CD4-positive, alpha-beta T cell treated with Interleukin-4 for 4 hours (primary cell): ENCODE measurements at places on chromosomes 3 and 15.

DNA sequence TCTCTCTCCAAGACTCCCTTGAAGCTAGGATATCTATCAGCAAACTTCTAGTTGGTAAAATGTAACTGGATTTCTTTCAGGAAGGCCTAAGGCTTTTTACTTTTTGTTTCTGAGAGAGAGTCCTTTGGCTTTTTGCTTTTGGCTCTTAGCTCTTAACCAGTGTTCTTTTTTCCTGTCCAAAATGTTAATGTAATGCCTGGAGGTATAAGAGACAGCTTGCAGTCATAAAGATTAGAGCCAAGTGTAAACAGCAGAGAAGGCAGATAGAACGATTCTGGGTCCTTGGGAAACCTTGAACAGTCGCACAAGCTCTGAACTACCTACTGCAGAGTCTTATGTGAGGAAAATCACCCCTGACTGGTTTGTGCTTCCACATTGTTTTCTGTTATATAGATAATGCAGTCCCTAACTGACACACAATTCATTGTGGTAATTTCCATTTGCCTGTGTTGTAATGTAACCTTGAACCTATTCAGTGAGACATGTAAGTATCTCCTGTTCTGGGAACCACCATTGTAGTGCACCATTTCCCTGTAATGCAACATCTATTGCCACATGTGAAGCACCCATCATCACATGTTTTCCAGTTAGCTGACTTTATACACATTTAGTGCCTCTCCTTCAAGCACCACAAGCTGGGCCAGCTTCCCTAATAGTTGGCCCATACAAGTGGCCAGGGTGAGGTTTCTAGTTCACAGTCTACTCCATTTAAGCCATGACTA lies 1311.9 kb downstream of the ROBO1 start:
- DNase-seq = no peak

DNA sequence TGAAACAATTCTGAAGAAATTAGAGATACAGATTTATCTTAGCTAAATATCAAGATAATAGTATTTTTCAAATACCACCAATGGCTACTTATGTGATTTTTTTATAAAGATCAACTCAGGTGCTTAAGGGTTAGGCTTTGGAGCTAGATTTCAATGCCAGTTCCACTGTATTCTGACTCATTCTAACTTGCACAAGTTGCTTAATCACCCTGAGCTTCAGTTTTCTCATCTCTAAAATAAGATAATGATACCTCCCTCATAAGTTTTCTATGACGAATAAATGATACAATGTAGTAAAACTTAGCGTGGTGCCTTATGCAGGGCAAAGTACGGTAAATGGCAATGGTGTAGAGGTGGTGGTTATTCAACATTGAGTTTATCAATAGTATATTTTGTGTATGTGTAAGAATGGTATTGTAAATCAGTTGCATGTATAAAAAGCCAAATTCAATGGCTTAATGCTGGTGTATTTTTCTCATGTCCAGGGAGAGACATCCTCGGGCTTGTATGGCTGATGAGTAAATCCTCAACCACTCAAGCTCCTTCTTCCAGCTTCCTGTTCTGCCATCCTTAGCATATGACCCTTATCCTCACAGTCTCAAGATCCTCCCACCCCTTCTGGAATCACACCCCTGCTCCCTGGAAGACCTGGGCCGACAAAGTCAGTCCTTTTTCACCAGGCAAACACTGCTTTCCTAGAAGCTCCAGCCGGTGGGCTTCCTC lies 505.9 kb upstream of the CFAP20DC start:
- no peak for DNase-seq

DNA sequence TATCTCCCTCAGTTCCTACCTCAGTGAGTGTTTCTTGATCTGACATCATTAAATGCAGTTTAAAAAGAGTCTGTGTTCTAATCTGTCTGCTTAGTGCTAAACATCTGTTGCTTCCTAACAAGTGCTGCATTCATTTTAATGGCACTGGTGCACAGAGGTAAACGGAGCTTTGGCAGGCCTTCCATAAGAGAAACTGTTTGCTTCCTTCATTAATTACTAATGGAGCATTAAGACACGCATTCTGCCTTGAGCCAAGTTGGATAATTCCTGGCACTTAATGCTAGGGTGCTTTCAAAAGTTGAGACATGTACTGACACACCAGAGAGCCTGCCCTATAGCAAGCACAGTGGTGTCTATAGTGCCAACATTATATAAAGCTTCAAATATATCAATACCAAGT lies 34.7 kb downstream of the SCG5 start:
- no peak for DNase-seq

DNA sequence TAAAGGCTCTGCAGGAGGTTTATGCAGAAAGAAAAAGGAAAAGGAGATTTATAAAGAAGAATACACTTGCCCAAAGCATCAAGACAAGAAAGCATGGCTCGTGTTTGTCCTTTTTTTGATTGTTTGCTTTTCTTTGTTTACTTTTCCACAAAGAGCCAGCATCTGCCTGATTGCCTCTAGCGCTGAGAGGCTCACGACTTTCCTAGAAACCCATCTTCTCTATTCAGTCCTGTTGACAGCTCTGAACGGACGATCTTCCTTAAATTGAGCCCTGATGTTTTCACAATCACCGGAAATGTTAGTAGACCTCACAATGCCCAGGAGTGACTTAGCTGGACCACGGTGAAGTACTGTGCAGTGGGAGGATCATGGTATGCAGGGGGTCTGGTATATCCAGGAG lies 12.4 kb downstream of the GP5 start:
- no peak for DNase-seq

DNA sequence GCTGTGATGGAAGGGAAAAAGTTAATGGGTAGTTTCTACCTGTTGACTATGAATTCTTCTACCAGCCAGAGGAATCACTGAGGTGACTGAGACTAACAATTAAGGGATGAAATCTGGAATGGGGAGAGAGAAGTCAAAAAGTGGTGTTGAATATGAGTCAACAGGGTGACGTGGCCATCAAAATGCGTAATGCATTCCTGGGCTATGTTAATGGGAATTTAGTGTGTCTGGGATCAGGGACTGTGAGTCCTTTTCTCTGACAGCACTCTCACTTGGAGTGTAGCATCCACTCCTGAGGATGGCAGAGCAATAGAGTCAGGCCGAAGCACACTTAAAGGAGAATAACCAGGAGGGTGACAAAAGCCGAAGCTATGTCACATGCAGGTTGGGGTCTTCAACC lies 60.4 kb downstream of the MESD start:
- DNase-seq = no peak

DNA sequence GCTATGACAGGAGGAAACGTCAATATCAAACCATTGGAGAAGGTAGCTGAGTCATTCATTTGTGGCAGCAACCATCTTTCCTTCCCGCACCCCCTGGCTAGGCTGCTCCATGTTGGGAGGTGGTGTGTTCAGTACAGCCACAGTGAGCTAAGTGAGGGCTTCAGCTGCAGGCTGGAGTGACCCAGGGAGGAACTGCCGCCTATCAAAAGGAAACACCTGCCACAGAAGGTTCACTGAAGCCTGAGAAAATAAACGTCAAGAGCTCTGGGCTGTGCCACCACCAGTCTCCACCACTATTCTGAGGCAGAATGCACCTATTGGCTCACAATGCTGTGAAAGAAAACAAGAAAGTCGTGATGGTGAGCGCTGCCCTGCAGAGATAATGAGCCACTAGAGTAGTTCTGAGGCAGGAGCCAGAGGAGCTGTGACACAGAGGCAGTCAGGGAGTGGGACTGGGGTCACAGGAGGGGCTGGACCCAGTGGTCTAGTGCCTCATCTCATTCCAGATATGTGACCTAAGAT lies 34.8 kb upstream of the CD47 start:
- DNase-seq = peak; percentile 77

DNA sequence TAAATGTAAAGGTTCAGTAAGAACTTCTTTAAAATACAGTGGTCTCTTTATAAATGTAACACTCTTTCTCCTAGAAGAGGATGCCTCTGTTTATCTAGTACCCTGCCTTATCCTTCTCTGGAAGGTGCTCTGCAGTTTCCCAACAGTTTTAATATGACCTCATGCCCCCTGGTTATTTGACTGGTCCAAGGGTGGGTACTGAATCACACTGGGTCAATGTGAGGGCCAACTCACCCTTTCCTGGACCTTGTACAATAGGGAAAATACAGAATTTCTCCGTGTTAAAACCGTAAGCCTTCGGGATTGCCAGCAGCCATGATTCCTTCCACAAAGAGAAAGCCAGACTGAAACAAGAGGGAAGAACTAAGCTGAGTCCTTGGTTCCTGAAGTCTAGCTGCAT lies 9.2 kb downstream of the DCBLD2 start:
- no peak for DNase-seq

DNA sequence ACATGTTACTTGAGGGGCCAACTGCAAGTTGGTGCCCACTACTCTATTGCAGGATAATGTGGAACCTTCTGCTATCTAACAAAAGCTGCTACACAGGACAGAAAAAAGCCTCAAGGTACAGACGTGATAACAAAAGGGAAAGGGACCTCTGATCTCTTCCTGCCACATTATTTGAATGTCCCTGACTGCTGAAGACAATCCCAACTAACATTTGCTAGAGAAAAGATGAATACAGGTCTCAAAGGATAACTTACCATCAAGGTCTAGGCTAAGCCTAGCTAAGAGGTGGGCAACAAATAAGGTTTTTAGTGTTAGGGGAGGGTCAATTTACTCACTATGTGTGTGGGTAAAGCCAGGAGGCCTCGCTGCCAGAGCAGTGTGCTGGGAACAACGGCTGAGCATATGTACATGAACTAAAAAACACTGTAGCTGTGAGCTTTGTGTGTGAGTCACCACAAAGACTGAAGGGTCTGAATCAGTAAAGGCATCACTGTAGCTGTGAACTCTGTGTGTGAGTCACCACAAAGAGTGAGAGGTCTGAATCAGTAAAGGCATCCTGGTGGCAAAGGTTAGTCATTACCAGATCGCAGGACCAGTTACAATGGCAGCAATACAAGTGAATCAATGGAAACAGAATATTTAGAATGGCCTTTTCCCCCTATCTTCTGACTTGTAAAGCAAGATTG lies 111.7 kb downstream of the LMLN start:
- DNase-seq = peak; percentile 54

GRCh38 chr3:48429317-48429959 lies 448 bp downstream of the PLXNB1 start:
- DNase-seq = peak; percentile 51

DNA sequence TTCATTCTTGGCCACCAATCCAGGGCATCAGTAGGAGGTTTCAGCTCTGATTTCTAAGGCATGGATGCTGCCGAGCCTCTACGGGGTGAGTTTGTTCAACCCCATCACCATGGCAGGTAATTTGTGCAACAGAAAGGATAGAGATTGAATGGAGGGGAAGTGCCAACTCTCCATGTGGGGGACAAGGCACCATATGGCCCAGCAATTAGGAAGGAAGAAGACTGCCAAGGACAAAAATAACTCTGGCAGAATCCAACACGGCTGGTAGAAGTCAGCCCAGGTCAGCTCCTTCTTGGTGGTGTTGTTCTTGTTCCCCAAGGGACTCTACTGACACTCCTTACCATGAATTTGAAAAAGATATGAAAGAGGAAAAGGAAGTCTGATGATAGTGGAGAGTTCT lies 503.9 kb downstream of the MAGI1 start:
- no peak for DNase-seq

DNA sequence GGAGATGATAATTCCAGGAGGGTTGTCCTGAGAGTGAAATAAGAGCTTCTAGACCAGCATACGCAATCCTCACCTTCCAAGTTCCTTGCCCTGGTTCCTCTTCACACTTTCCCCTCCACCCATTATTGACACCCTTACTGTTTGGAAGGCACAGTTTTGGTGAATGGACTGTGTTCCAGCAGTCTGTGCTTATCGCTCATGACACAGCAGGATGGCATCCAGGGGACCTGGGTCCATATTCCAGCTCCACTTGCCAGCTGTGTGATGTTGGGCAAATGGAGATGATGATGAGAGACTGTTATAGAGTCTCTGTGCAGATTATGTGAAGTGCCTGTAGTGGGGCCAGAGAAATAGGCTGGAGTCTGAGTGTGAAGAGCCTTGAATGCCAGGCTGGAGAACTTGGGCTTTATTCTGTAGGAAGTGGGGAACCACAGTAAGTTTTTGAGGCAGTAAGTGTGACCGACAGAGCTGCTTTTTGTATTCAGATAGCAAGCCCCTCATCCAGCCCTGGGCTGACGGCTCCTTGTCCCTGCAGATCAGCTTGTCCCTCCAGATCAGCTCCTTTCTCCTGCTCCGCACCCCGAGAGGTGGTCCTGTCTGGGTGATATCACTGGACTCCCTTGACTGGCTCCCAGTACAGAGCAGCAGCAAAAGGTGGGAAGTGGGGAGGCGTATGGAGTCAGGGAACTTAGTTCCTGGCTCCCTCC lies 8.1 kb downstream of the KBTBD13 start:
- DNase-seq = no peak

- DNase-seq = no peak
These were observed 171.5 kb upstream of the NANOGP8 start for GRCh38 chr15:35256551-35256950.

GRCh38 chr15:69592954-69593353 lies 140.3 kb downstream of the RPLP1 start:
- DNase-seq = no peak

- no peak for DNase-seq
These were observed 33.6 kb upstream of the OCA2 start for GRCh38 chr15:28132524-28133275.
